ENCODE measurements at places on chromosomes 3 and 15.

GRCh38 chr3:127816783-127817405 lies 5.4 kb downstream of the MGLL start:
- no peak for DNase-seq

GRCh38 chr3:9330166-9330703 lies 32.6 kb upstream of the THUMPD3 start:
- no peak for DNase-seq

DNA sequence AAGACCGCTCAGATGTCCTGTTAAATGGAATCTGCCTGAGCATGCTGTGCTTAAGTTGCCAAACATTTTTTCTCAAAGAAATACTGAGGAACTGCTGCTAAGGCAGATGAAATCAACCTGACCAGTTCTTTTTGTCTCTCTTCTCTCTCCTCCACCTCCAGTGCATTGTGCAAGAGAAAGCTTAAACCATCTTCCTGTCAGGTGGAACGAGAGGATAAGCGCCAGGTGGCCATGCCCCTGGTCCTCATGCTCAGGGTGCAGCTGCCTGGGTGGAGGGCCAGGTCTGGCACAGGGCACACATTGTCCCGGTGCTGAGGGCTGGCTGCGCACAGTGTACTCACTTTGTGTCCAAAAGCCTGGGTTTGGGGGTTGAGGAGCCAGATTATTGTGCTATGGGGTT lies 176.2 kb upstream of the TP63 start:
- no peak for DNase-seq

DNA sequence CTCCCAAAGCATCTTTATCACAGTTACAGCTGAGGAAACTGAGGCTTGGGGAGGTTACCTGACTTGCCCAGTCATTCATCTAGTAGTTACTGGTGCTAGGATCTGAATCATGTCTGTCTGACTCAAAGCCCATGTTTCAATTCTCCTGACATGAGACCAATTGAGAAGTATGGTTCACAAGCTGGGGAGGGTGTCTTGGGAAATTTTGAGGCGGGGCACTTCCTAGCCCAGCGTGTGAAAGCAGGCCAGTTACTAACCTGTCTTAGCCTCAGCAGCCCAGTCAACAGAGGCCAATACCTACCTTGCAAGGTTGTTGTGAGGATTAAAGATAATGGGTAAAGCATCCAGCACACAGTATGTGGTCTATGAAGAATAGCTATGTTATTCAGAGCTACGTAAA lies 37.0 kb downstream of the CLDN18 start:
- DNase-seq, result no peak

DNA sequence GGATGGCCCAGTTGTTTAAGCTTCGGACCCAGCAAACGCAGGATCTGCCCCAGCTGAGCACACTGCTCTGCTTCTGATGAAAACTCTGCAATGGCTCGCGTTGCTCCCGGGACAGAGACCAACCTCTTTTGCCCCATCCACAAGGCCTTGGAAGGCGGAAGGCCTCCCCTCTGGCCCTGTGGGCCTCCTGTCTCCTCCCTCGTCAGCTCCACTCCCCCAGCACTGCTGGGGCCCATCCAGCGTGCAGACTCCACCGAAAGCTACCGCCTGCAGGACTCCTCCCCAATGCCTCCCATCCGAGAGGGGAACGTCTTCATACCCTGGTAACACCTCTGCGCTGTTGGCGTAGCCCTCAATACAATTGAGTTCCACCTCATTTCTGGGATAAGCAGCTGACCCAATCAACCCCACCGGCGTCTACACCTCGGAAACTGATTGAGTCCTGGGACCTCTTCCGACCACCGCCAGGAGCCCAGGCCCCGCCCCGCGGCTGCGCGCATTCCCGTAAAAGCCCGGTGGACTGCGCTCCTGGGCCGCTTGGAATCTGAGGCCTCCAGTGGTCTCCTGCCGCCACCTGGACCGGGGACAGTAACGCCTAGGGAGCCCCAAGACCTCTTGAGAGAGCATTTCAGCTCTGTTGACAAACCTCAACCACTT lies at the start of gene PRR23E:
Gene PRR23E, plus strand, starts transcription at position 556 of the 657 bp plus-strand sequence. CDS start 3,555 bp downstream, outside the sequence.
- DNase-seq, result no peak

GRCh38 chr3:57889807-57890206 lies 118.4 kb upstream of the FLNB start:
- no peak for DNase-seq

- no peak for DNase-seq
Measured at GRCh38 chr15:96115642-96116041, 214.9 kb upstream of the NR2F2 start.

GRCh38 chr3:35200056-35200455 lies 439.3 kb upstream of the ARPP21 start:
- DNase-seq, result no peak

DNA sequence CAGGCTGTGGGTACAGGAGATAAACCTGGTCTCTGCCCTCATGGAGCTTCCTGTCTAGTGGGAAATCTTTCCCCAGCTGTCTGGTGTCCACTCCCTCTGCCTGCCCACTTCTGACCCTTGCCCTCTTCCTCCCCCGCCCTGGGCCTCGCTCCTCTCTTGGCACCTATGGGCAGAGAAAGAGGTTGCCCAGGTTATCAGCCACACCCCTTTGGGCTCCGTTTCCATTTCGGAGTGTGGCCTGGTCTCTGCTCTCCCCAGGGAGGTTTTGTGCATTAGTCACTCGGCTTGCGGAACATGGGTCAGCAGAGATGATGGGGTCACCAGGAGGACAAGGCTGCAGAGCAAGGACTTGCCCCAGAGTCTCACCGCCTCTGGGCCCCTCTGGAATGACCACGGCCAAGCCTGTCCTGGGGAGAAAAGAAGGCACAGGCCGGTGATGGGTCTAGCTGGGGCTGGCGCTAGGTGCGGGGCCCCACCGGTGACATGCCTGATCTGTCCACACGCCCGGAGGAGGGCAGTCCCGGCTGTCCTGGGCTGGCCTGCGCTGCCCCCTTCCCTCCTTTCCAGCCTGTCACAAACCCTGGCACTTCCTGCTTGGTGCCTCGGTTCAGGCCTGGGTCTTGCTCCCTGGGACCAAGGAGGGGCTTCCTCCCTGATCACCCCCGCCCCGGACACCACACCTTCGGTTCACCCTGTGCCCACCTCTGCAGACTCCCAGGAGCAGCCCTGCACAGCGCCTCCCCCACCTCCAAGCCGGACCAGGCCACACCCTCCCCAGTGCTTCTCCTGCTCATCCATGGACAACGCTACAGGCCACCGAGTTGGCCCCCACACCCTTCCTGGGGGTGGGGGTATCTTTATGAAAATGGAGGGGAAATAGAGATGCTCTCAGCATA lies 35.6 kb upstream of the MUC4 start:
- DNase-seq, result no peak

DNA sequence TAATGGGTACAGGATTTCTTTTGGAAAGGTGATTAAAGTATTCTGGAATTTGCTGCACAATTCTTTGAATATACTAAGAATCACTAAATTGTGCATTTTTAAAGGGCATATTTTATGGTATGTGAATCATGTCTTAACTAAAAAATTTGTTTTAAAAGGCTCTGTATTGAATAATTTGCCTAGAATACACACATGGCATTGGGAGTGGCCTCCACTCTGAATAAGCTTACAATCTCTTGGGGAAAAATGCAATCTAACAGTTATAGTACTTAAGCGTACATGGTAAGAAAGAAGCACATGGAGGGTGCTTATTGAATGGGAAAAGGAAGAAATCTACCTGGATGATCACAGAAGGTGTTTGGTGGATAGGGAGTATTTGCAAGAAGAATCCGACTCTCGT lies 385.1 kb downstream of the LPP start:
- no peak for DNase-seq

Measured in MM.1S (cell line).